ENCODE measurements at places on chromosomes 4 and X. TPM values are rescaled to one million over a fixed set of nuclear protein-coding genes. Genes with fewer than 3 reads are reported as not detected.

DTHD1 gene
- not detected for total RNA-seq

TRO gene
- 121 TPM for total RNA-seq

ATP2B3 gene
- total RNA-seq, result 0.18 TPM

SYTL5 gene
- total RNA-seq, result 0.13 TPM

VCX3B gene
- total RNA-seq, result not detected

HSFX1 gene
- 1.2 TPM for total RNA-seq

CETN2 gene
- 35.5 TPM for total RNA-seq

HPF1 gene
- total RNA-seq, result 24.3 TPM

GUCY1B1 gene
- 14.4 TPM for total RNA-seq

CT47B1 gene
- total RNA-seq, result not detected

NEUROG2 gene
- not detected for total RNA-seq

MAPK10 gene
- total RNA-seq, result 1.9 TPM

EGF gene
- 9.4 TPM for total RNA-seq

UGT2B28 gene
- not detected for total RNA-seq

SHROOM3 gene
- 25.1 TPM for total RNA-seq

FGFR3 gene
- total RNA-seq, result 0.89 TPM

RBM47 gene
- total RNA-seq, result 2.6 TPM

ADGRG2 gene
- 16.4 TPM for total RNA-seq

CT45A8 gene
- not detected for total RNA-seq

UGT2B15 gene
- not detected for total RNA-seq

TEX13B gene
- not detected for total RNA-seq

MAGEA12 gene
- total RNA-seq, result not detected

COX7B2 gene
- not detected for total RNA-seq

PAK3 gene
- total RNA-seq, result 8.0 TPM

RPL39 gene
- total RNA-seq, result 6,022 TPM

SSX1 gene
- total RNA-seq, result not detected

GPRASP1 gene
- 11.7 TPM for total RNA-seq

RPL34 gene
- 3,688 TPM for total RNA-seq

FAM149A gene
- total RNA-seq, result 9.4 TPM

TCEAL3 gene
- total RNA-seq, result 6.3 TPM

GPC4 gene
- total RNA-seq, result 34.1 TPM

MAGEB1 gene
- not detected for total RNA-seq

CLGN gene
- 1.6 TPM for total RNA-seq

CACNA1F gene
- 0.09 TPM for total RNA-seq

FBXW7 gene
- total RNA-seq, result 73.7 TPM

DGKK gene
- not detected for total RNA-seq

LPAR4 gene
- total RNA-seq, result 21.0 TPM

PPP1R3F gene
- 5.5 TPM for total RNA-seq

NPY2R gene
- total RNA-seq, result under 0.01 TPM

BOD1L1 gene
- 25.9 TPM for total RNA-seq

LRCH2 gene
- 4.0 TPM for total RNA-seq

SORBS2 gene
- 17.7 TPM for total RNA-seq

F8A2 gene
- not detected for total RNA-seq

CENPVL2 gene
- total RNA-seq, result not detected

TLR2 gene
- total RNA-seq, result 3.6 TPM
